ENCODE measurements at places on chromosomes 3 and 15. TPM values are rescaled to one million over a fixed set of nuclear protein-coding genes. Genes with fewer than 3 reads are reported as not detected.

Gene PIERCE2
- 1.2 TPM for total RNA-seq

Gene ZPLD1
- not detected for total RNA-seq

Gene FGF12
- not detected for total RNA-seq

Gene SLC12A1
- not detected for total RNA-seq

Gene SLC6A11
- total RNA-seq, result not detected

Gene PRSS50
- 0.10 TPM for total RNA-seq

Gene BSN
- 0.20 TPM for total RNA-seq

Gene RARB
- total RNA-seq, result not detected

Gene WDR93
- total RNA-seq, result 0.29 TPM

Gene CHRM5
- total RNA-seq, result not detected

Gene OXTR
- total RNA-seq, result 0.10 TPM

Gene TKT
- total RNA-seq, result 85.8 TPM

Gene CCR8
- total RNA-seq, result not detected

DNA sequence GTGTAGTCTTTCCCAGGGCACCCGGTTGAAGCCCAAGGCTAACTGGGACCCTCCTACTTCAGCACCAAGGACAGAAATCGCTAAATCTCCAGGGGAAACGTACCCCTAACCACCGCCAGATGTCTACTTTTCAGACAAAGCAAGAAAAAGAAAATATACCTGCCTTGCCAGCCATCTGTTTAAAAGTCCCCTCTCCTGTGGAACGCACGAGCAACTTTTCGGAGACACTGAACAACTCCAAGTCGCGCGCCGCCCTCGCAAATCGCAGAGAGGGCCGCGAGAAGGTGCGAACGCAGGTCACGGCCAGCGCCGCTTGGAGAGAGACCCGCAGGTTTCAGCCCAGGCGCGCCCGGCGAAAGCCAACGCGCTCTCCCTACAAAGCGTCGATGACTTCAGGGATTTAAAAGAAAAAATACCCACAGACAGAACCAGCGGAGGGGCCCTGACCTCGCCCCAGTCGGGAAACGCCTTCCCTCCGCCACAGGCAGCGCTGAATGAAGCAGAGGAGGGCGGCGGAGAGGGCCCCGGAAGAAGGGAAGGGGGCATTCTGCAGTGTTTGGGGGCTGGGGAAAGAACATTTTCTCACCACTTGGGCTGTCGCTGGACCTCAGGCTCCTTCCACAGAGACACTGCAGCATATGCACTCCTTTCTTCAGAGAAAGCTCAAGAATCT is 213.1 kb downstream of the FGF12 start:
- DNase-seq, result peak; percentile 11

DNA sequence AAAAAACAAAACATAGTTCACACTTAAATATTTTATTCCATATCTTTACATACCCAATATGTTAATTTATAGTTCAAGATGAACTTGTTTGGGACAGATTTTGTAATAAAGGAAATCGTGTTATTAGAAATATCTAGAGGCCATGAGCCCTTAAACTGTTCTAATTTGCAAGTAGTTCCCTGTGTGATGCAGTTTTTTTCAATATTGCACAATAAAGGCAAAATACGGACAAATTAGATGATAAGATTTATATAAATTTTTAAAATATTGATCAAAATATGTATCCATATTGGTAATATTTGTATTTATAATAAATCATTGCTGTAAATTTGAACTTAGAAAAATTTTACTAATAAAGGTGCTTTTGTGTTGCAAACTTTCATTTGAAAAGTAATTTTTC is 23.8 kb downstream of the CTNNB1 start:
- no peak for DNase-seq

DNA sequence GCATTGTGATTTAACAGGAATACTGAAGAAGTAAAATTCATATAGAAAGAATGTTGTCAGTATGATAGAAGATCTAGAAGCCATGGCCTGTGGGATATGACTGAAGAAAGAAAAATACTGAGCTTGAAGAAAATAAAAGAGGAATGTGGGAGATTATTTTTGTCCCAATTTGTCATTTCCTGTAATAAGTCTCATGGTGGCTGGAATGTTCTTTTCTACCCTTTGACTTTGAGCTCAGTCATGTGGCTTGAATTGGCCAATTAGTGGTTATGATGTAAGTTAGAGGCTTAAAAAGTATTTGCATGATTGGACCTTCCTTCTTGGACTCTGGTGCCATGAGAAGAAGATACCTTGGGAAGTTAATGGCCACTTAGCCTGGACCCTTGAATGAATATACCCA is 14.1 kb downstream of the APH1B start:
- DNase-seq, result no peak

DNA sequence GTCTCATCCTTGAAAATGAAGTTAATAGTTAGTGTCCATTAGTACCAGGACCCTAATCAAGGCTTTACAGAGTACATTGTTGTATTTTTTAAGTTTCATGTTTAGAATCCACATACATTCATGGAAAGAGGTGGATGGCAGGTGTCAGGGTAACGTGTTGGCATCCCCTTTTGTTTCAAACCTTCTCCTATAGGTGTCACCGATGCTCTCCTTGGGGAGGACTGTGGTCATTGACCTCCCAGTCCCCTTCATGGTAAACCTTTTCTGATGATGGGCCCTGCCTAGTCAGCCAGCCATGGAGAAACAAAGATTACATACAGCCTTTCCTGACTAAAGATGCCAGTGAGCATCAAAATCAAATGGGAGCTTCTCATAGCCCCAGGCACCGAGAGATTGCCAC is 574.8 kb downstream of the AGBL1 start:
- DNase-seq, result no peak

DNA sequence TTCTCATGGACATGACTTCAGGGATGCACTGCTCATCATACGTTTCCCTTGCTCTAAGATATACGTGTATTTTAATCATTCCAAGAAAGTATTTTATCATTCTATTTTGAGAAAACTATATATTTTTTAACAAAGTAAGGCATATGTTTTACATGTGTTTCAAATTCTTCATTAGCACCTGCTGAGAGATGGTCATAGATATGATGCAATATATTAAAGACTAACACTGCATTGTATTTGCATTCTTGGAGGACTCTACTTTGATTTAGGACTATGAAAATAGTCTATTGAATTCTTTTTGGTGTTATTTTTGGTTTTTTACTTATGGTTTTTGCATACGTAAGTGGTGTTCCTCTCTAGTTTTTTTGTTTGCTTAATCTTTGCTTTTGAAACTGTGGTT is 54.2 kb upstream of the MTMR10 start:
- no peak for DNase-seq

GRCh38 chr3:129440618-129441190 is 680 bp downstream of the IFT122 start:
- DNase-seq, result no peak

DNA sequence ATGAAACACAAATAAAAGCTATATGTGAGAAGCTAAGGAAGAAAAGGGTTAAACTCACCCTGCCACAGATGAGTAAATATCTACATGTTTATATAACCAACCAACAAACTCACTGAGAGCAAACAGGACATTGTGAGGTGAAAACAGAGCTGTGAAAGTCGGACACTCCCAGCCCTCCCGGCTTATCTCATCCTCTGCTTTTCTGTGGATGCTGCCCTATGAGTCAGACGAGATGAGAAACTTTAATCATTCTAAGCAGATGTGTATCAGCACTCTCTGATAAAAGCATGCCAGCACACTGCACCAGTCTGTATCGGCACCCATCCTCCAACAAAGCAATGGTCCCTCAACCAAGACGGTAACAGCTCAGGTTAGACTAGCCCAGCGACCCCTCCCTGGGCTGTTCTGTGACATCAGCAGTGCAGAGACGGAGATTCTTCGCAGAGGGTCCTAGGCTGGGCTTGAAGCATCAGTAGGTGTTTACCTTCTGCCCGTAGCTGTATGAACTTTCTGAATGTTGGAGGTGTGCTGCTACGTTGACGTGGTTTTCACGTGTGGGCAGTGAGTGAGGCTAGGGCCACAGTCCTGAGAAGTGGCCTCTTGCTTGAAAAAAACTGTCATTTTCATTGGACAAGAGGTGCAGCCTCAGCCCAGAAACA is 119.8 kb upstream of the ALDH1A3 start:
- DNase-seq, result no peak

DNA sequence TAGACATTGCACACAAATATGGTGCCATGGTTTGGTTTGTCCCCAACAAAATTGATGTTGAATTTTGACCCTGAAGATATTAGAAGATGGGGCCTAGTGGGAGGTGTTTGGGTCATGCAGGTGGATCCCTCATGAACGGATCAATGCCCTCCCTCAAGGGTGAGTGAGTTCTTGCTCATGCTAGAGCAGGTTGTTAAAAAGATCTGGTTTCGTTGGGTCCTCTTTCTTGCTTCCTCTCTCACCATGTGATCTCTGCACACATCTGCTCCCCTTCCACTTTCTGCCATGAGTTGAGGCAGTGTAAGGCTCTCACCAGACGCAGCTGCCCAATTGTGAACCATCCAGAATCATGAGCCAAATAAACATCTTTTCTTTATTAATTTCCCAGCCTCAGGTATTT is 87.8 kb upstream of the MDFIC2 start:
- no peak for DNase-seq

GRCh38 chr3:65824166-65824565 is 214.6 kb downstream of the MAGI1 start:
- no peak for DNase-seq

- no peak for DNase-seq
These were observed 89.5 kb downstream of the DCLK3 start for GRCh38 chr3:36674816-36675215.

- no peak for DNase-seq
These were observed 584.4 kb upstream of the TBL1XR1 start for GRCh38 chr3:177781686-177782161.

- DNase-seq, result no peak
These were observed 63.0 kb upstream of the MB21D2 start for GRCh38 chr3:192980632-192981031.

- DNase-seq, result no peak
These were observed 12.7 kb downstream of the CPOX start for GRCh38 chr3:98580401-98581386.
